ENCODE measurements at places on chromosomes 2 and 18.

- DNase-seq: peak; percentile 11
Observed at GRCh38 chr2:171524018-171524401, 1.7 kb downstream of the CYBRD1 start.

- DNase-seq: no peak
Observed at GRCh38 chr2:105645938-105646773, 98.6 kb upstream of the NCK2 start.

- peak; percentile 56 for DNase-seq
Observed at GRCh38 chr2:11753452-11753885, 7.0 kb downstream of the LPIN1 start.

DNA sequence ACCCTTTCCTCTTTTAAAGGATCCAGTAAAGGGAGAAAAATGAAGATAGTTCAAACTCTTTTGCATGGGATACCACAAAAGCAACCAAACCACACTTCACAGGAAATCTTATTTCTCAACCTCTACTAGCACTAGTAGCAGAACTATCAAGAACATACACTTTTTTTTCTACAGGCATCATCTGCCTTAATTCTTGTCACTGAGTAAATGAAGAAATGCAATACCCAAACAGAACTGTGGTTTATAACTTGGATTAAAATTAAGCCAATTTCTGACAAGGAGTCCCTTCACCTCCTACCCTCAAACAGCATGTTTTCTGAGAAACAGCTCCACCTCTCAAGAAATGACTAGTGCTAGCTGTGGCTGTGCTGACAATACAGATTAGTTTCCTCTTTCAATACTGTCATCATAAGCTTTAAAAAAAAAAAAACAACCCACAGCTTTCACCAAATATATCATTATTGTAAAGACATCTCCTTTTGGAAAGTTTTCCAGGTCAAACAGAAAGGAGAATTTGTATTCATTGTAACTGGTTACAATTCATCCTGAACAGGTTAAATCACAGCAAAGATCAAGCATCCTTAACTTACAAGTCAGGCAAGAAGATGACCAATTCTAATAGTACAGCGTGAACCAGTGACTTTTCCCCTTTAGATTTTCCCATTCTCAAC, 44.4 kb downstream of the PTPN2 start:
- peak; percentile 92 for DNase-seq

DNA sequence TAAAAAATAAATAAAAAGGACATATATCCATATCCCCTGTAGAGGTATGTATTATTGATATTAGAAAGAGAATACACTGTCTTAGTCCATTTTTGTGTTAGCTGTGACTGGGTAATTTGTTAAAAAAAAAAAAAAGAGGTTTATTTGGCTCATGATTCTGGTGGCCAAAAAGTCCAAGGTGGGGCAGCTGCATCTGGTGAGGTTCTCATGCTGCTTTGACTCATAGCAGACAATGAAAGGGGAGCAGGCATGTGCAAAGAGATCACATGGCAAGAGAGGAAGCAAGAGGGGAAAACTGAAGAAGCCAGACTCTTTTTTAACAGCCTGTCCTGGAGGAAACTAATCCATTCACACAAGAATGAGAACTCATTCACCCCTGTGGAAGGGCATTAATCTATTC, 101.6 kb upstream of the MAP4K3 start:
- peak; percentile 25 for DNase-seq

DNA sequence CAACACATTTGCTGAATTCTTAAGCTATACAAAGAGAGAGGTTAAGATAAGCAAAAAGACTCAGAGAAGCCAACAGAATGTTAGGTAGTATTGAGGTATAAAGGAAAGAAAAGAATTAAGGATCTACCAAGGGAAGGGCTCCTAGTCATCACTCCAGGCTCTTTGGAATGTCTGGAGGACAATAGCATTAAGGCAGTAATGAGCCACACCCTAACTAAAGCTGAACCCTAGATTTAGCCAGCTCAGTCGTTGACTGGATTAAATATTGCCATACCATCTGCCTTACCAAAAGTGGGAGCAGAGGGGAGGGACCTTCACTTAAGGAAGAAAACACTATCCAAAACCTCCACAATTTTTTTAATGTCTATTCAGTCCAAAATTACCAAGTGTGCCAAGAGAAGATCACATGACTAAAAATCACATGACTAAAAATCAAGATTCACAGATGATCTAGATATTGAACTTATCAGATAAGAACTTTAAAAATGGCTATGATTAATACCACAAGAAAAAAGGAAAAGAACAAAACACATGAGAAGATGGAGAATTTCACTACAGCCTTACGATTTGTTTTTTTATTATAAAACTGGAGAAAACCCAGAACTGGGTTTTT, 59.7 kb downstream of the EXOC6B start:
- no peak for DNase-seq

- no peak for DNase-seq
Observed at GRCh38 chr18:63315876-63316275, 3.7 kb downstream of the BCL2 start.

- peak; percentile 33 for DNase-seq
Observed at GRCh38 chr2:226031647-226032501, 632.4 kb downstream of the NYAP2 start.

DNA sequence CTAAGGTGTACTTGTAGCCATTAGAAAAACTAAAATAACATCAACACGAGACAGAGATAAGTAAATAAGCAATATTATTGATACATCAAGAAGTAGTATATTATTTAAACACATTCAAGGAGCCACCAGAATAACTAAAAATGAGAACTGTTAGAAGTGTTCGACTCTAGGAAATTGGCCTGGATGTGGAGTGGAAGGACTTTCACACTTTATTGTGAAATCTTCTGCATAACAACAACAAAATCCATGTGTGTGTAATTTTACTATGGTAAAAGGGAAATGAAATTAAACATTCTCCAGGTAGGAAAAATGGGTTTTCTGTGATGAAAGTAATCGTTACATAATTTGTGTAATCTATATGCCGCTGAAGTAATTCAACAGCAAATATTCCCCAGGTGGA, 96.3 kb upstream of the RNF152 start:
- no peak for DNase-seq

DNA sequence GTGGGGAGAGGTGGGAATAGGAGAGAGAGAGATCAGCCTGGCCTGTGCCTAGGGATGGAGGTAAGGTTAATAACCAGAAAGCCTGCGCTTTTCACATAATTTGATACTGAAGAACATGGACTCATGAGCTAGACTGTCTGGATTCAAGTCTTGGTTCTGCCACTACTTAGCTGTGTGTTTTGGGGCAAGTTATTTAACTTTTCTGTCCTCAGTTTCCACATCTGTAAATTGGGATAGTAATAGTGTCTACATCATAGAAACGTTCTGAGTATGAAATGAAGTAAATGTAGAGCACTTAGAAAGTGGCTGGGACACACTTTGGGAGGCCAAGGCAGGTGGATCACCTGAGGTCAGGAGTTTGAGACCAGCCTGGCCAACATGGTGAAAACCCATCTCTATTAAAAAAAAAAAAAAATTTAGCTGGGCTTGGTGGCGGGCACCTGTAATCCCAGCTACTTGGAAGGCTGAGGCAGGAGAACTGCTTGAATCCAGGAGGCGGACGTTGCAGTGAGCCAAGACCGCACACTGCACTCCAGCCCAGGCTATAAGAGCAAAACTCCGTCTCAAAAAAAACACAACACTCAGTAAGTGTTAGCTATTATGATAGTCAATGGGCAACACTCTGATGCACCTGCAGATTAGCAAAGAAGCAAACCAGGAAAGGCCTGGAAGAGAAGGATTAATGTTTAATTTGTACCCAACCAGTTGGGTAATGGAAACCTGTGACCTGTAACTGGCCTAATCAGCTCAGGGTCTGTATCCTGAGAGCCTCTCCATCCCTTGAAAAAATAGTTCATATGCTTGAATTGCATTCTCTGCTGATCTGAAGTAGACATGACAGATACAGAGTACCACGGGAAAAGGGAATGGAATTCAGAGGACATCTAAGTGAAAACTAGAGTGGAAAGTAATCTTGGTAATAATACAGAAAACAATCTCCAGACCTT, 6.8 kb downstream of the GALM start:
- DNase-seq: no peak

DNA sequence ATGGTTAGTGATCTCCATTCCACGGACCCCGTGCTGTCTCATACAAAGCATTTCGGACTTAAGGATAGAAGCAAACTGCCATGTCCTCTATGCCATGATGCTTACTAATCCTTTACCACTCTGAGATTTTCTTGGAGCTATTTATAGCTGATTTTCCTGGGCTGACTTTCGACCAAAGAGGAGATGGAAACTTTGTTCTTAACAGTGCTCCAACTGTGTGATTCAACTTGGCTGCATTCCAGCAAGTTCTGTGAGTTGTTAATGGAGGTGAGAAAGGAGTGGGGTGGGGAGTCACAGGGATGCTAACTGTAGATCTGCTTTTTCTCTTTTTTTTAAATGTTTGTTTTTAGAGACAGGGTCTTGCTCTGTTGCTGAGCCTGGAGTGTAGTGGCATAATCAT, 45.5 kb upstream of the MSH2 start:
- DNase-seq: no peak

DNA sequence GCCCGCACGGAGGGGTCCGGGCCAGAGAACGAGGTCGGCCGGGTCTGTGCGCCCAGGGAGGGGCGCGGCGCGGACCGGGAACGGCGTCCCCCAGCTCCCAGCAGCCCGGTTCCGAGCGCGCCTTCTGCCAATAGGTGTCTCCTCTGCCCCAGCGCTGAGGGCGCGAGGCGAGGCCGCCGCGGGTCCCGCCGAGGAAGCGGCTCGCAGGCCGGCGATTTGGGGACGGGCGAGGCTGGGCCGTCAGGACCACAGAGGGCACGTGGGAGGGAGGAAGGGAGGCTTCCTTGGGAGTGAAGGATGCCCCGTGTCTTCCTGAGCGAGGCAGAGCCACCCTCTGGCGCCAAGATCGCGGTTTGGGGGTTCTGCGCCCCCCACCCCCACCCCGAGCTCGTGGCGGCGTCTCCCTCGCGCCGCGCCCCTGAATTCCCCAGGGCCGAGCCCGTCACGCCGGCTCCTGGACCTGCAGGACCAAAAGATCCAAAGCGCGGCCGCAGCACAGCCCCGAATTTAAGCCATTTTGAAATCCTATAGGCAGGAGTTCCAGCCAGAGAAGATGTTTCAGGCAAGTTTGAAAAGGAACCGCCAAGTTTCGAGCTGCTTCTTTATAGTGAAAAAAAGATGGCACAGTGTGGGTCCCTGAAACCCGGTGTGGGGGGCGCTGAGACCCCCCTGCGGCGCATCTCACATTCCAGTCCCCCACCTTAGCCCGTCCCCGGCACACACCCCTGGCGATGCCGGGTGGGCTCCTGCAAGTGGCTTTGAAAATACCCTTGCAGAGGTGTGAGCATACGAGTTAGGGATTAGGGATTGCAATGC, 909 bp downstream of the NFATC1 start:
- DNase-seq: peak; percentile 54

DNA sequence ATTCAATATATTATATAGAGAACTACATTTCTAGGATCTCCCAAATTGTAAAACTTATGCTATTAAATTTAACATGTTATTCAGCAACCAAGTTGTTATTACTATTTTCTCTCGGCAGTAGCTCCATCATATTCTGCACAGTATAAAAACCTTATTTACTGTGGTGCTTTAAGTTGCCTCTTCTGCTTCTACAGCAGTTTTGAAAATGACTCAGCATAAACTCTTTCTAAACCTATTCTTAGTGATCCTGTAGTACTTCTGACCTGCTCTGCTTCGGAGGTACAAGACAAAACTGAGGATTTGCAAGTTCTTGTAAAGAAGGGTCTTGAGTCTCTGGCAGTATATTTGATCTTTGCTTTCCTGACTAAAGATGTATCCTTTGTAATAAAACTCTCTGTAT, 567.2 kb downstream of the TMX3 start:
- DNase-seq: no peak

DNA sequence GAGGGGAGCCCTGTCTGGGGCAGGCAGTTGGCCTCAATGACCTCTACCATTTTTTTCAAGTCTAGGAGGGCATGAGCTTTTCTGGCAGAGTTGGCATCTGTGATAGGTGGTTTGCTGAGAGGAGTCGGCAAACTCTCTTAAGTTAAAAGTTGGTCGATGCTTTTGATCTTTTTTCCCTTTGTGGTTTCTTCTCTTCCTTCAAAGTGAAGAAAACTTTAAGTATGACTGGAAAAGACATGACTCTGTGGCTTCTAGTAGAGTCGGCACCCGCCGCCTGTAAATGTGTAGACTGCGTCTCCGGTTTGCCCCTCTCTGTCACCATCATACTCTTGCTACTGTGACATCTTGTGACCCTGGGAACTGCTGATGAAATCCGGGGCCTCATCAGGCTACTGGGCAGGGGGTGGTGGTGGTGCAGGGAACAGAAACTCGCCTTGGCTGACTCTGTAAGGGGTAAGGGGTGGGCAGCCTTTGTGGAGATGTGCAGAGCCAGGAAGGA, 21.1 kb downstream of the INPP5D start:
- DNase-seq: peak; percentile 84

- no peak for DNase-seq
Observed at GRCh38 chr2:66024391-66024790, 410.5 kb upstream of the MEIS1 start.

DNA sequence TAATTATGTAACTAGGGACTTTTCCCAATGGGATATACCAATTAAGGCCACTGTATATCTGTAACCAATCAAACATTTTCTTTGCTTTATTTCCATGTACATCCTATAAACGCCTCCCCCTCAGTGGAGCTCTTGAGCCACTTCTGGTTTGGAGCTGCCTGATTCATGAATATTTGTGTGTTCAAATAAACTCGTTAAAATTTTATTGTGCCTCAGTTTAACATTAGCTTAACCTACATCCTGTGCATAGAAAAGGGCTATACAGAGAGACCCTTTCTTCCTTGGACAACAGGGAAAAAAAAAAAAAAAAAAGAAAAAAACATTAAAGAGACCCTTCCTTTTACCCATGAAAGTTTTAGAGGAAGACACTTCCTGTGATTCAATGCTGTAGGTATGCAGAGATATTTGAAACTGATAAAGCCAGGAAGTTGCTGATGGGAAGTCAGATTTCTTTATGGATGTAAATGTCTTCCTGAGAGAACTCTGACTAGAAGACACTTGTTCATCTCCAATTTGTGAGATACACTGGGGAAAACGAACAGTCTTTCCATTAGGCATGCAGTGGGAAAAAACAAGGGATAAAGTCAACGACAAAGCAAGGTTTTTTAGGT, 614.6 kb upstream of the SOX11 start:
- DNase-seq: no peak

- DNase-seq: no peak
Observed at GRCh38 chr2:72191441-72191840, 43.8 kb upstream of the CYP26B1 start.

GRCh38 chr2:46365913-46366667, 68.9 kb downstream of the EPAS1 start:
- DNase-seq: no peak

Data from suppressor macrophage treated with lipopolysaccharide for 4 hours (primary cell).